Type B pancreatic cell (in vitro differentiated cells): ENCODE measurements at places on chromosomes 1 and 21. TPM values are rescaled to one million over a fixed set of nuclear protein-coding genes. Genes with fewer than 3 reads are reported as not detected.

LDLRAD1 gene
- 1.3 and 1.5 TPM in 2 replicates for total RNA-seq

OLFML3 gene
- total RNA-seq = 7.5 and 30.5 TPM in 2 replicates

- DNase-seq = no peak
- H3K36me3 ChIP-seq = no peaks in the 10 kb centered on the region
- peak overlapping the region; percentile 76 for H3K27ac ChIP-seq
- H3K4me3 ChIP-seq = peak overlapping the region; percentile 58
Observed at GRCh38 chr1:6157528-6158174, 22.5 kb downstream of the CHD5 start.

GRCh38 chr1:154955039-154955717, 721 bp downstream of the PBXIP1 start:
- no peak for DNase-seq
- peak overlapping the region; percentile 97 for H3K27ac ChIP-seq
- H3K36me3 ChIP-seq = peaks cover 6% of the 10 kb centered on the region
- peak overlapping the region; percentile 99 for H3K4me3 ChIP-seq
- H3K4me1 ChIP-seq = peaks cover 53% of the 10 kb centered on the region

DNA sequence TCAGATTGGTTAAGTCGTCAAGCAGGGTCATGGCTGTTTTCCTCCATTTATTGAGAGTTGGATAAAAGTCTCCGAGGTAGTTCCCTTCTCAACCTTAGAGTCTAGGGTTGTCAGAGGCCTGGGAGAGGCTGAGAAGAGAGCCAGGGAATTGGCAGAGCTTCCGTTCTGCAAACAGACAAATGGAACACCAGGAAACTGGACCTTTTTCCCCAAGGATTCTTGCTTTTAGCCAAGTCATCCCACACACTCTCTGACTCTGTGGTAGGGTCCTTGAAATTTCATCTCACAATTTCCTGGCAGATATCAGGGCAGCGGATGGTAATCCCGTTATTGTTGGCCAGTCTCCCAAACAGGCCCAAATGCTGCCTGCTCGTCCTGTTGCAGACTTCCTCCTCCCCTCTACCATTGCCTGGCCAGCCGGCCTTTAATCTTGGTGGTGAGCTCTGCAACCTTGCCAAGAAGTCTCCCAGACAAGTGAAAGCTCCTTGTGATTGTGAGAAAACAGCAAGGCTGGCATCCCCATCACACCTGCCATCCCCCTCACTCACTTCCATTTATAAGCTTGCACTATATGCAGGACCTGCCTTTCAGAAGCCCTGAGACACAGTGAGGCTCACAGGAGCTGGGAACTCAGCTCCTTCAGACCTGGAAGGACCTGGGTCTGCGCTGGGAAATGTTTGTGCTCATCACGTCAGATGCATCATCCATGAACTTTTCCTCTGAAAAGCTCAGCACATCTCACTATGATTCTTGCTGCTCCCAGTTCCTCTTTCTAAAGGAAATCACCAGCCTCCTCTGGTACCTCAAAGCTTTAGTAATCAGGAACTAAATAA, 13.7 kb upstream of the SRP9 start:
- H3K4me3 ChIP-seq = no peak overlapping the region
- peaks cover 51% of the 10 kb centered on the region for H3K4me1 ChIP-seq
- DNase-seq = no peak
- no peak overlapping the region for H3K27ac ChIP-seq
